ENCODE measurements at places on chromosomes 1 and 21.

- no peak for DNase-seq
These were observed 119.3 kb upstream of the CDC42BPA start for GRCh38 chr1:227437495-227438008.

GRCh38 chr1:161483361-161483760 is 21.9 kb upstream of the FCGR2A start:
- no peak for DNase-seq

GRCh38 chr1:38296047-38296446 is 249.5 kb upstream of the POU3F1 start:
- no peak for DNase-seq

DNA sequence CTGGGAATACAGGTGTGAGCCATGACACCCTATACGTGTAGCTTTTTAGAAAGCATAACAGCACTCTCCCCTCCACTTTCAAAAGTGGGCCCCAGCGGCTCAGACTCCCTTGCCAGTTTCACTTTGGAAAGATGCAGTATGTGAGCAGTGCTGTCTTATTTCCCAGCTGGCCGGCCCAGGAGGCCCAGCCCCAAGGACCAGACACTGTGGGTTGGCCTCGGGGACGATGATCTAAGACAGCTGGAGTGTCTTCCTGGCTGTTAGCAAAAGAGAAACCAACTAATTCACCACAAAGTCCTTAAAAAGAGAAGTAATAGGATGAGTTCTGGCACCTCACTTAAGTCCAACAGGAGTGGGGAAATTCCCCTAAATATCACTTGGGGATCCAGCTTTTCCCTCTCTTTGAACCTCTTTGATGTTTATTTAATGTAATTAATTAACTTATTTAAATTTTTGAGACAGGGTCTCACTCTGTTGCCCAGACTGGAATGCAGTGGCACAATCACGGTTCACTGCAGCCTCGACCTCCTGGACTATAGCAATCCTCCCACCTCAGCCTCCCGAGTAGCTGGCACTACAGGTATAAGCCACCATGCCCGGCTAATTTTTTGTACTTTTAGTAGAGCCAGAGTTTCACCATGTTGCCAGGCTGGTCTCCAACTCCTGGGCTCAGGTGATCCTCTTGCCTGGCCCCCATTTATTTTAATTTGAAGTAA is 17.6 kb upstream of the CLIC4 start:
- DNase-seq: no peak

DNA sequence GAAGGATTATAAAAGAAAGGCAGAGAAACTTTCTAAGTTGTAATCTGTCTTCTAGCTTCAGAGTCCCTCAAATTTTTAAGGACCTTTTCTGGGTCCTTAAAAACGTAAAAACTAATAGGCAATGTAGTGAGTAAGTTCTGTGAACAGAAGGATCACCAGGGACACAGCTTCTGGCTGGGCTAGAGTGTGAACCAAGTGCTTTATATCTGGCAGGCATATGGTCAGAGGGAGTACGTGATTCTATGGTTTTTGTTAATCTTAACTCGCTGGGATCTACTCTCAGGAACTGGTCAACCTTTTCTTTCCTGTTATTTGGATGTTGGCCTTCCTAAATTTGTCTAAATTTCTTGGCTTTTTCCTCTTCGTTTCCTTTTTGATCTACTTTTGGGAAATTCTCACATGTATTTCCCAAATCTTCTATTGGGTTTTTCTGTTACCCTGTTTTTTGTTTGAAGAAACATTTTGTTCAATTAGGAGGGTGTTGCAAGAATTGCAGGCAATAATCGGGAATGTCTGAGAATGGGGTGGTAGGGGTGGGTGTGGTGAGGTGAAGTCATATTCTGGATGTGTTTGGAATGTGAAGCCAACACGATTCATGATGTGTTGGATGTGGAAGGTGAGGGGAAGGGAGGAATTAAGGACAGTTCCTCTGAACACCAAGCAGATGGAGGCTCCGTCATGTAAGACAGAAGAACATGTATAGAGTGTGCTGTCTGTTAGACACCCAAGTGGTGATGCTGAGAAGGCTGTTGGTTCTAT is 193.2 kb downstream of the FMN2 start:
- no peak for DNase-seq

GRCh38 chr1:87399701-87400100 is 71.0 kb downstream of the LMO4 start:
- no peak for DNase-seq

DNA sequence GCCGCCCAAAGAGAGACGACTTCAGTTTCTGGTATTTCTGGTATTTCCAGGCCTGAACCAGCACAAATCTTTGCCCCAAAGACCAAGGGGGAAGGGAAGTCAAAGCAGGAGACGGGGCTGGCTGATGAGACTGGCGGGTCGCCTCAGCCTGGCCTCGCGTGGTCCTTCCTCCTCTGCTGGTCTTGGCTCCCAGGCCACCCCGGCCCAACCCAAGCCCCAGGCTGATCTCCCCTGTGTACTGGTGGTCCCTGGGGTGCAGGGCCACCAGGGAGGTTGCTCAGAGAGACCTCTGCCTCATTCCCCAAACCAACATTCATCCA is 19.9 kb downstream of the WNT4 start:
- no peak for DNase-seq

DNA sequence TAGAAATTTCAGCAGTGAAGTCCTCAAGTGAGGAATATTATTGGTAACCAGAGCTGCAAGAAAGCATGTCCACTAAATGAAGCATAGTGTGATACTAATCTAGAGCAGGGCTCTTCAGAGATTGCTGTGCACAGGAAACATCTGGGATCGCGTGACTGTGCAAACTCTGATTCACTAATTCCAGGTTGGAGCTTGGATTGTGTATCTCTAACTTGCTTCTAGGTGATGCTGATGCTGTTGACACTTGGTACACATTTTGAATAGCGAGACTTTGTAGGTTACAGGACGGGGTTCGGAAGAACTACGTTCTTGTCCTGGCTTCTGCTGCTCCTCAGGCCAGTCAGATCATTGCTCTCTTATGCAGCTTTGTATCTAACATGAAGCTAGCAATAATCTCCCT is 66.5 kb downstream of the PRRX1 start:
- no peak for DNase-seq

GRCh38 chr1:154944401-154945159 is 8.1 kb upstream of the PMVK start:
- no peak for DNase-seq

GRCh38 chr1:3360646-3361257 is 93.7 kb upstream of the ARHGEF16 start:
- no peak for DNase-seq

DNA sequence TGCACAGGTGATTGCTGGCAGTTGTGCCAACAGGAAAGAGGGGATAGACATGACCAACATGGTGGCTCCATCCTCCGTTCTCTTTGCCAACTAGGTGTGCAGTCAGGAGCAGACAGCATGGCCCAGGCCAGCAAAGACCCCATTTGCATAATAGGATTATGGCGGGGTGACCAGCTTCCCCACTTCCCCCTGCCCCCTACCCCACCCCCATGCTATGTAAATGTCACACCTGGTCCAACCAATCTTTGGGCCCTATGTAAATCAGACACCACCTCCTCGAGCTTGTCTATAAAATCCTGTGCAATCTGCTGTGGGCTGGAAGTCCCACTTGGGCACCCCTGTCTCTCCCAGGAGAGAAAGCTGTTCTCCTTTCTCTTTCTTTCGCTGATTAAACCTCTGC is 146.0 kb downstream of the SLC30A10 start:
- DNase-seq: no peak

DNA sequence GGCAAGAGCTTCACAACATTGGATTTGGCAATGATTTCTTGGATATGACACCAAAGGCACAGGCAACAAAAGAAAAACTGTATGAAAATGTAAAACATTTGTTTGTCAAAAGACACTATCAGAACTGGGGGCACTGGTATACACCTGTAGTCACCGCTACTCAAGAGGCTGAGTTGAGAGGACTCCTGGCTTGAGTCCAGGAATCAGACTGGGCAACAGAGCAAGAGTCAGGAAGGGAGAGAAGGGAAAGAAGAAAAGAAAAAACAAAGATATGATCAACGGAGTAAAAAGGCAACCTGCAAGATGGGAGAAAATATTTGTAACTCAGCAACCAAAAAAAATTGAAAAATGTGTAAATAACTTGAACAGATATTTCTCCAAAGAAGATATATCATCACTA is 6.0 kb upstream of the TUT4 start:
- no peak for DNase-seq

GRCh38 chr1:112904071-112904830 is 51.7 kb downstream of the SLC16A1 start:
- peak; percentile 67 for DNase-seq

- no peak for DNase-seq
These were observed 459.6 kb downstream of the PTPRC start for GRCh38 chr1:199098468-199098867.

DNA sequence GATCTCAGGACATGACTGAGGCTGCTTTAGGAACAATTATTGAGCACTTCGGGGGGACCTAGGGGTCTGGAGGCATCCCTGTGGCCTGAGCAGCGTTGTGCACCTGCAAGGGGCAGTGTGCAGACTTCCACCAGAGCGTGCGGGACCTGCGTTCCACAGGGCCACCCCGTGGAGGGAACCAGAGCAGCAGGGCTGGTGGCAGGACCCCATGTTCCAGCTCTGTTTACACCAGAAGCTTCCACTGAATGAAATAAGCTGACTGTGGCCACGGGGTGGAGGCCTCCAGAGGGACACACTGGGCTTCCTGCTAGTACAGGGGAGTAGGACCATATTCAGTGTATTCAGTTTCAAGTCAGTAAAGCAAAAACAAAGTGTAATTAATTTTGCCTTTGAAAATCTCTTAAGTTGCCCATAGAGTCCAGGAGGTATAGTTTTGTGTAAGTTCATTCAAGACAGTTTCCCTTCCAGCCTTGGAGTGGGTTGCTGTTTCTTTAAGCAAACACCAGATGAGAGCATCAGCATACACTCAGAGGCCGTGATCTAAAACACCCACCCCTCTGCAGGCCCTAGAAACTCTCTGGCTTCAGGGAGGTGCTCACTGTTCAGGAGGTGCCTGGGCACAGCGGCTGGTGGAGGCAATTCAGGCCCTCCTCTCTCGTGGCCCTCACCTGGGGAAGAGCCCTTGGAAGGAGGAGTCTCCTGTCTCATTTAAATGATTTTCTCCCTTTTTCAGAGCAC is 16.6 kb downstream of the SLC1A7 start:
- DNase-seq: no peak

GRCh38 chr1:175742790-175743459 is 470 bp downstream of the TNR start:
- no peak for DNase-seq

DNA sequence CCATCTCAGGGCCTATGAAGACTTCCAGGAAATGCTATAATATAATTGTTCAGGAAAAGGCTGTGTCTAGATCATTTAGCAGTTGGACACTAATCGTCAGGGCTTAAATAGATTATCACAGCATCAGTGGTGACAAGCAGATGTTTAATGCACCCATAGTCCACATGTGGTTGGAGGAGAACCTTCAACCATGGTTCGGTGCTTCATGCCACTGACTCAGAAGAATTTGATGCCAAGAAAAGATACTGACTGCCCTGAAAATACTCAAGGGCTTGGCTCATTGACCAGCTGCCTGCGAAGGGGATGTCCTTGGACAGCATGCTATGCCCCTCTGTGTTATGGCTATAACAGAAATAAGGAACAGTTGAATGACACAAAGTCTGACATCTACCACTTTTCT is 175.7 kb downstream of the HHIPL2 start:
- no peak for DNase-seq

DNA sequence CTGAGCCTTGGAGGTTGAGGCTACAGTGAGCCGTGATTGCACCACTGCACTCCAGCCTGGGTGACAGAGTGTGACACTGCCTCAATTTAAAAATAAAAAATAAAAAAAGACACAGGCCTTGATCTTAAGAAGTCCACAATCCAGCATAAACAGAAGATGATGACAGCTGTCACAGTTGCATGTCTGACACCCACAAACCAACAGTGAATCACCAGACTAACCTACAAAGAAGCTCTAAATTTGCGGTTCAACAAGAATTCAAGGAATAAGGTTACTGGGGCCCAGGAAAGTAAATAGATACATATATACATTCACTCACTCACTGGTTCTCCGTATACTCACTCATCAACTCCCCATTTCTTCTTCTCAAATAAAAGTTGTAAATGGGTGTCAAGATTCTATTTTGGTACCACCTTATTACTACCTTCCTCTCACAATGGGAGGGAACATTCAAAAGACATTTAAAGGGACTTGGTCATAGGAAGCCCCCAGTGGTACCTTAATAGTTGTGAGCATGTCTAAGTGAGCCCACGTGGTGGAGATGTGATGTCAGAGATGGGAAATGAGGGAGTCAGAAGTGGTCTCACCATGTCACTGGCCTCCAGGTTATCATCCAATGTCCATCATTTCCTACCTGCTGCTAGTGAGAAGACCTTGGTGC is 66.9 kb upstream of the PRDX6 start:
- DNase-seq: no peak

DNA sequence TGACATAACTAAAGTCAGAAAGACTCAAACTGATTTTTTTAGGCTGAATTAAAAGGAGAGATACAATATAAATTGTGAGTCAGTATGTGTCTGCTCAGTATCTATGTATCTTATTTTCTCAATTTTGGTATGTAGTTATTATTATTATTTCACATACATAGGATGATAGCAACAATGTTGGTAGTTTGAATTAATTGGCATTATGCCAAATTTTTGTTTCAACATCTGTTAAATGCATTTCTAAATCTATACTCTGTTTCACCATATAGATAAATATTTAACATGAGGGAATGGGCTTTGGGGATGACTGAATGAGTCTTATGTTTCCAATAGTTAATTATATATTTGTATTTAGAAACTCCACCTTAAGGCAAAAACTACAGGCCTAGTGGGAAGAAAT is 12.6 kb upstream of the HMCN1 start:
- DNase-seq: no peak

DNA sequence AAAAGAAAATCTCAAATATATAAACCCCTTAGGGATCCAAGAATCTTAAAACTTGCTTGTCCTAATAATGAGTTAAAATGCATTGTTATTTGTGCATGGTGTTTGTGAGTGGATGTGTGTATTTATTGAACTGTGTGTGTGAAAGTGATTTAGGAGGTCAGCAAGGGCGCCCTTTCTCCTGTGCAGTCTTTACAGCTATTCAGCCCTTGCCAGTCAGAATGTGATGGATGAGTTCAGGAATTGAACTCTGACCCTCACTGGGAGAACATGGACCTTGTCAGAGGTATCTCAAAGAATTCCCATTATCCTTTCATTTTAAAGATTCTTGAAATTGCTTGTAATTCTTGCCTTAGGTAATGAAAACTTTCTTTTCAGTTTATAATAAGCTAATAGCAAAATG is 493.0 kb upstream of the ADGRL4 start:
- DNase-seq: no peak

DNA sequence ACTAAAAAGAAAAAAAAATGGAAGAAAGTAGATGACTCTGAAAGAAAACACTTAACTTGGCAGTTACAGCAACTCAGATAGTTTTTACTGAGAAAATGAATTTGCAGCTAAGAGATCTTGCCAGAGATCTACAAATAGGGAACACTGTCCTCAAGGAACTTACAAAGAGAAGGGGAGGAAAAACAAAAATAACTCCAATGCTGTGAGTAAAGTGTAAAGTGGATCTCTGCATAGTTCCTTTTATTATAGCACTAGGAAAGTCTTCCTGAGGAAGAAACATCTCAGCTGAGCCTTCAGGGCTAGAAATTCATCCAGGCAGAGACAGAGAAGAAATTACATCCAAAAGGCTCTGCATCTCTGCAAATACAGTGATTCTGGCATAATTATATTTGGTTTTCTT is 3.9 kb downstream of the CD1B start:
- DNase-seq: no peak

GRCh38 chr1:166843769-166844596 is 4.7 kb downstream of the POGK start:
- DNase-seq: no peak

- DNase-seq: no peak
These were observed 43.1 kb downstream of the ZMYM1 start for GRCh38 chr1:35122311-35122710.

- no peak for DNase-seq
These were observed 30.6 kb downstream of the IARS2 start for GRCh38 chr1:220124542-220124941.
